ENCODE measurements at places on chromosomes 11 and 22.

- DNase-seq = no peak
Observed at GRCh38 chr11:3134651-3135480, 30.2 kb downstream of the OSBPL5 start.

- no peak for DNase-seq
Observed at GRCh38 chr11:44538375-44539054, 26.9 kb upstream of the CD82 start.

DNA sequence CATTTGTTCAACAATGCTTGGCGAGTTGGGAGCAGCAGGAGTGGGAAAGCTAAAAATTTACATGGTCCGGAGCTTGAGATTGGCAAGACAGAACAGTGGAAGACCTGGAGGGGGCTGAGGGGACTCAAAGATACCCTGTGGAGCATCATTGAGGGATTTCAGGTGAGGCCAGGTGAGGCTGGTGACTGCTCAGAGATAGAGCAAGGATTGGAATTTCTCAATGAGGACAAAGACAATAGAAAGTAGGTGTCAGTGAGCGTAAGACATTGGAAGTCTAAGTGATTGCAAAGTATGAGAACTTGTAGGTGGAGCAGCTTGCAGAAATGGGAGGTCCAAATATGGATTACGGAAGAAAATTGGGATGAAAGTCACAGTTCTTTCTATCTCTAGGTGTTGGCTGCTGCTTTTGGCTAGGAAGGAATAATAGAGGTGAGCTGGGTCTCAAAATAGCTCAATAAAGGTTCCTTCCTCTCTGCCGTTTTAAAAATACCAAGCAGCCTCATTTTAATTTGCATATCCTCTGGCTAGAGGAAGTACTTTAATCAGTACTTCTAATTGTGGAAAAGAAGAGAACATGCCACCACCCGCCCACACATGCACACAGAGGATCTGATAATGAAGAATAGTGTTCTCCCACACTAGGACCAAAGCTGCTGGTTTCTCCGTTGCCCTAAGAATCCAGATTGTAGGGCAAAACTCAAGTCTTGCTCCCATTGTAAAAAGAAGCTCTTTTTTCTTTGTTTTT lies 41.8 kb upstream of the SORL1-AS1 start:
- DNase-seq = no peak

DNA sequence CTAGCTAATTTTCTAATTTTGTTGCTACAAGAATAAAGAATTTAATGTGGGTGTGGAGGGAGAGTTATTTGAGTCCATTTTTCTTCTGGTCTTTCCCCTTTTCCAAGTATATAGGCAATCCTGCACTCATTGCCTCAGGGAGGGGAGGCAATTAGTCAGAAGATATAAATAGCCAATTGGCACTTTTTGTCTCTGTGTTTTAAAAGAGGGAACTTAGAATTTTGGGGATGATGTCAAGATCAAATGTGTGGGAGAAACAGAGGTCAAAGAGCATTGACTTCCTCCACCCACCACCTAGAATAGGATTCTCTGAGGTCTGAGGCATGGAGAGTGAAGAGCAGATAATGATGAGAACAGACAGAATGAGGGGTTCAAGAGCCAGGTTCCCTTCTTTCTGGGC lies 120.3 kb upstream of the ZC3H12C start:
- no peak for DNase-seq

- no peak for DNase-seq
Observed at GRCh38 chr11:36363361-36364268, 67.5 kb downstream of the PRR5L start.

DNA sequence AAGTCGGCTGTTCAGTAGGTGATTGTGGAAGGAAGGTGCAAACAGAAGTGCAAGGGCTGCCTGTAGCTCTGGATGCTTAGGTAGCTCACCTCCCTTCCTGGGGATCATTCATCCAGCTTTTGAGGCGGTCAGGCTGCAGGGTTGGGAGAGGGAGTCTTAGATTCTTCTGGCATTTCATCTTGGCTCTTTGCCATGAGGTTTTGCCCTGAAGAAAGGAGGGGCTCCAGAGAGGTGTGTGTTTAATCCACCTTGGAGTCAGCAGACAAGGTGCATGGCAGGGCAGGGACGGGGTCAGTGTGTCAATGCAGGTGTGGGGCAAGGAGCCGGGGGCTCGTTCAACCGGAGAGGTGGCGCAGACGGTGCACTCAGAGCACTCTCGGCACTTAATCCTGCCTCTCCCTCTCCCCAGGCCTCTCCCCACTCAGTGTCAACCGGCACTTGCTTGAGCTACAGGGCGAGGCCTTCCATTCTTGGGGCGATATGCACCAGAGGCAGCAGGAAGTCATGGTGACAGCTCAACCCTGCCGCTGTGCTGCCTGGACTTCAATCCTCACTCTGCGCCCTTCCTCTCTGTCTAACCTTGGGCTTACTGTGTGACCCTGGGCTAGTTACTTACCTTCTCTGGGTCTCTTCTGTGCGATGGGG lies 7.2 kb downstream of the ADAMTS15 start:
- DNase-seq = no peak
